Activated naive CD4-positive, alpha-beta T cell treated with anti-CD3 and anti-CD28 coated beads, Interleukin-2, amount 10 ng/mL, durations not matched to agents 7 days and 5 days (primary cell): ENCODE measurements at places on chromosomes 4 and X.

DNA sequence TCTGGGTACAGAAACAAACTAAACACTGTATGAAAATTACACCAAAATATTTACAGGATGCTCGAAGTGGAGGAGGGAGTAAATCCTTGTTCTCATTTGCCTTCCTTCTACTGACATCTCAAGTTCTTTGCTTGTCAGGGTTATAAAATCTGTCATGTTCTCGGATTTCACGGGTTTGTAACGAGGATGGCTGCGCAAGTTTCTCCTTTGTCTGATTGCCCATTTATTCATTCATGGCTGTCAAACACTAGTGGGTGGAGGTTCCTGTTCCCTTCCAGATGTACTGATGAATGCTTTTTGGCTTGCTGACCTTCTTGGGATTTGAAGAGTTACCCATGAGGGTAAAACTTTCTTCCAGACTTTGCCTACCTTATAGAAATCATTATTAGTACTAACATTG lies 206.9 kb downstream of the SPCS3 start:
- no peak for DNase-seq

- no peak for DNase-seq
These were observed 38.0 kb downstream of the APBB2 start for GRCh38 chr4:41176340-41176739.

- no peak for DNase-seq
These were observed 9.6 kb downstream of the ADGRG4 start for GRCh38 chrX:136310411-136310810.

DNA sequence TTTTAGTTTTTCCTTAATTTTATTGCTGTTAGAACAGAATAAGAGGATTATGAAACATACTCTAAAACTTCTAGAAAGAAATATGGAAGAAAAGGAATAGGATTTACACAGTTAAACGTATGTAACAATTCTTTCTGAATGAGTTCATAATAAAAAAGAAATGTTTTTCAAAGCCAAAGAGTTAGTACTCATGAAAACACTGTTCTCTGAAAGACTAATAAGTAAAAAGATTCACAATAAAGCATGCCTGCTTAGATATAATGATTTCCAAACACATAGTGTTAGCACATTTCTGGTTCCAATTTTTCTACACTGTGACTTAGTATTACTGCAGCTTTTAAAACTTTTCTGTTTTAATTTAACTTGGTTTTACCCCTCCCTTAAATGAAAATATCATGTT lies 49.8 kb upstream of the PRSS48 start:
- DNase-seq = no peak

GRCh38 chr4:4507923-4508322 lies 33.9 kb downstream of the STX18 start:
- DNase-seq = no peak

- no peak for DNase-seq
These were observed 18.3 kb upstream of the ADAMTS3 start for GRCh38 chr4:72587334-72587733.

GRCh38 chr4:124152132-124152531 lies 560.4 kb downstream of the ANKRD50 start:
- DNase-seq = no peak

- DNase-seq = no peak
These were observed 471.8 kb downstream of the KCNIP4 start for GRCh38 chr4:21476757-21477156.

- no peak for DNase-seq
These were observed 30.3 kb upstream of the BRS3 start for GRCh38 chrX:136457303-136457917.

DNA sequence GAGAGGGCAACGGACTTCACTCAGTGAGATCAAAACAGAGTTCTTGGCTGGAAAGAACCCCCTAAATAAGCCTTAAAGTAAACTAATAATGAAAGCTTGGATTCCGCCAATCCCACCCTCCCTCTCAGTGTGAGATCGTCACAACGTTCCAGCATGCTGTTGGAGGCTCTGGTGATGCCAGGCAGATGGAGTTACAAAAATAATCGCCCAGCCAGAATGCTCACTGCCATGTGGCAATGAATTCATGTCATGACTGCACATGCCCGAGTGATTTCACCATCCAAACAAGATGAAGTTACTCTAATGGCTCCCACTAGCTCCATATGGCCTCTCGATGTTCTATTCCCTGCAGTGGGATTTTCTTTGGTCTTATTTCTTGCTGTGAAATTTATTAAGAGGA lies 248.0 kb downstream of the SPATA18 start:
- no peak for DNase-seq

DNA sequence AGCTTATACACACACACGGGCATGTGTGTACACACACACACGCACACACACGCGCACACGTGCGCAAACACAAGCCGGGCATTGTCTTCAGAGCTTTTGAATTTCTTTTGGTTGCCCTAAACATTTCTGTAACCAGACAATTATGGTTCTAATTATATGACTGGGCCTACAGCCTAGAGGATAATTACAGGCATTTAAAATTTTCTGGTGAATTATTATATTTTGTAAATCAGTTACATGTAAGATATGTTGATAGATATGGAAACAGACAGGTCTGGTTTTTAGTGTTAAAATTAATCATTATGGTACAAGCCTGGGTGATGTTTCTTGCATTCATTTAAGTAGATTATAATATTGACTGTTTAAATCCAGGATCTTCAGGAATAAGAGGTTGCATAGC lies 1120.5 kb downstream of the ADGRL3 start:
- no peak for DNase-seq

DNA sequence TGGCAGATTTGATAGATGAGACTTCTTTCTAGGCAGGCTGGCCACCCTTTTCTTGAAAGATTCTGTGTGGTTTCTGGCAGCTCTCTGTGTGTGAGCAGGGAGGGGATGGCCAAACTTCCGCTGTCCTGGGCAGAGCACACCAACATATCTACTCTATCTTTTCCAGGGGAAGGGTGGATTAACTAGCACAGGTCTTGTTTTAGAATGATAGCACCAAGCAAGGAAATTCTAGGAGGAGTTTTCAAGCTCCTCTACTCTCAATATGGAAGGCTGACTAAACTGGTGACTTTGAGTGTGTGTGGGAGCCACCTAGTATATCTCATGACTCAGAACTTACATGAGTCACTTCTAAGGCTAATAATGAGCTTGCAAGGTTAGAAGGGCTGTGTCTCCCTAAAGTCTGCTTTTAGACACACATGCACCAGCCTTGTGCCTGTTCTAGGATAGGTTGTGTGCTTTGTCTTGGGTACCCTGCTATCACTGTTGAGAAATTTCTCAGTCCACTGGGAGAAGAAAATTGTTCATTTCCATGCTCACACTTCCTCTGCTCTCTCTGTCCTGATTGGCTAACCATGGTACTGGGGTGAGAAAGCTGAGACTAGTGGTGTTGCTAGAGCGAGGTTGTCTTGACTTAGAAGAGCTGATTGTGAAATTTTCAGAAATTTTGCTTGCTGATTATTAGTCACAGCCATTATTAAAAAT lies 72.9 kb downstream of the YIPF6 start:
- DNase-seq = no peak

DNA sequence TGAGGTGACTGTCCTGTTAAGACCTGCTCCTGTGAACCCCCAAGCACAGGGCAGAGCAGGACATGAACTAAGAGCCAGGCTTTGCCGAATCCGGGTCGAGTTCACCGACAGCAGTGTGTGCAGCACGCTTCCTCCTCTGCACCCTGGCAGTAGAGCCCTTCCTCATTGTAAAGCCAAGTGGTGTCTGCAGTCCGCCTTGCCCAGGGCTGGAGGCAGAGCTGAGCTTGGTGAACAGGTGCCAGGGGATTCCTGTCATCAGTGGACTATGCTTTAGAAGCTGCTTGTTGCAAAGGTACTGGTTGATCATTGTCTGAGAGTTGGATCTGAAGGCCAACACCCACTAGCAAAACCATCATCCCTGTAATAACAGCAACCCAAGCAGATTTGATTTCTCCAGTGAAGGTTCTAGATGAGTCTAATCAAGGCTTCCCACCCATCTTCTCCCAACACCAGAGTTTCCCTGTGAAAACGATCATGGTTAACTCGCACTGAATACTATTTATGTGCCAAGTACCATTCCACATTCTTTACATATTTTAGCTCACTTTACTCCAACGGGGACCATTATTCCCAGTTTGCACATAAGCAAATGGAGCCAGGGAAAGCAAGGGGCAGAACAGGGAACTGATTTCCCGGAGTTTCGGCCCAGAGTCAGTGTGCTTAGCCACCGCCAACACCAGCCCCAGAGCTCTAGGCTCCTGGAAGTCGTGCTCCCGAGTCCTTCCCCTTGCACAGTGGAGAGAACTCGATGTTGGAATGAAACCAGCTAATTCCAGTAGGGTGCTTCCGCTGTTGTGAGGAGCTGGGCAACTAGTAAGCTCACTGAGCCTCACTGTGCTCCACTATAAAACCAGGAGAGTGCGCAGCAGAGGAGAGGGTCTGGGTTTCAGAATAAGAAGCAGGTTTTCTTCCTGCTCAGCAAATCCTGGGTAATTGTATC lies 1.4 kb upstream of the SLC34A2 start:
- DNase-seq = no peak
